ENCODE measurements at places on chromosomes 5 and 9.

- DNase-seq, result no peak
These were observed 27.9 kb downstream of the IPPK start for GRCh38 chr9:92642041-92642451.

GRCh38 chr5:78317515-78317914, 23.0 kb upstream of the AP3B1 start:
- no peak for DNase-seq

DNA sequence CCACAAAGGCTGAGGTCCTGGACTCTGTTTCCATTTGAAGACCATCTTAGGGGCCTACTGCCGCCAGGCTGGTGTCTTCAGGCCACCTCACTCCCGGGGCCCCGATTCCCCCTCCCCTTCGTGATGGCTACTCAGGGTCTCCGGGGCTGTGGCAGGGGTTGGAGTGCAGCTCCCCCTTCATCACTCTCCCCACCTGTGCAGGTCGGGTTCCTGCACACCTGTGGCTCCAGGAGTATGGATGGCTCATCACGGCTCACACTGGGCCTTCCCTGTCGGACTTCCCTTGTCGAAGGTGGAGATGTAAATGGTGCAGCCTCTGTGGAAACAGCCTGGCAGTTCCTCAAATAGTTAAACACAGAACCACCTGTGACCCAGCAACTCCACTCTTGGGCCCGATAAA, 11.9 kb downstream of the LCN9 start:
- no peak for DNase-seq

- DNase-seq, result no peak
These were observed 12.4 kb downstream of the ACSL6 start for GRCh38 chr5:131999041-131999440.

DNA sequence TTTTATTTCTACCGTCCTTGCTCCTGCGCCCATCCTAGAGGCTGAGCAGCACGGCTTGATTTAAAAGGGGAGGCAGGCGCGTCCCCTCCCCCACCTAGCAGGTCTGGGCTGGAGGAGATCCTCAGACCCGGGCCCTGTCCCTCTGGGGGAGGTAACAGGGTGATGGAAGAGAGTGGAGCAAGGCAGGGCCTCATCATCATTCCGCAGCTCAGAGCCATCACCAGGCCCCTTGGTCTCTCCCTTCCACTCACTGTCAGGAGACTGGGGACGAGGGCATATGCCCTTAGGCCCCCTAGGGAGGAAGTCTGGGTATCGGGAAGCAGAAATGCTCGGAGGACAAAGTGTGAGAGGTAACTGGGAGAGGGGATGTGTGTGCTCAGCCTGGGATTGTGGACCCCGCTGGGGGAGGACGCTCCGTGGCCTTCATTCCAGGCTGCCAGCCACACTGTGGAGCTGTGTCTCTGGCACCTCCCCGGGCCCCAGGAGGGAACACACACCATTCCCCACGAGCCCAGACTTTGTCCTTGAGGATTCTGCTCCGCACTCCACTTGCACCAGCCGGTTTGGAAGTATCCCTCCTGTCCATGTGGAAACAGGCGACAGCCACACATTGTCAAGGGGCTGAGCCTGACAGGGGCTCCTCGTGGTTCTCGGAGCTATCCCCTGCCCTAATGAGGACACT, 761 bp downstream of the REEP2 start:
- no peak for DNase-seq

GRCh38 chr5:81256766-81257165, 23.6 kb downstream of the CKMT2 start:
- no peak for DNase-seq

GRCh38 chr5:16681876-16682275, 65.1 kb upstream of the RETREG1 start:
- no peak for DNase-seq

GRCh38 chr5:180433032-180433422, 61.2 kb upstream of the CNOT6 start:
- no peak for DNase-seq

GRCh38 chr5:6328173-6328572, 50.2 kb downstream of the MED10 start:
- DNase-seq, result no peak

GRCh38 chr9:89046832-89047231, 55.6 kb downstream of the S1PR3 start:
- DNase-seq, result no peak

GRCh38 chr5:153517241-153517611, 26.8 kb downstream of the GRIA1 start:
- DNase-seq, result no peak

- no peak for DNase-seq
These were observed 181.3 kb downstream of the CAVIN4 start for GRCh38 chr9:100759215-100759614.

DNA sequence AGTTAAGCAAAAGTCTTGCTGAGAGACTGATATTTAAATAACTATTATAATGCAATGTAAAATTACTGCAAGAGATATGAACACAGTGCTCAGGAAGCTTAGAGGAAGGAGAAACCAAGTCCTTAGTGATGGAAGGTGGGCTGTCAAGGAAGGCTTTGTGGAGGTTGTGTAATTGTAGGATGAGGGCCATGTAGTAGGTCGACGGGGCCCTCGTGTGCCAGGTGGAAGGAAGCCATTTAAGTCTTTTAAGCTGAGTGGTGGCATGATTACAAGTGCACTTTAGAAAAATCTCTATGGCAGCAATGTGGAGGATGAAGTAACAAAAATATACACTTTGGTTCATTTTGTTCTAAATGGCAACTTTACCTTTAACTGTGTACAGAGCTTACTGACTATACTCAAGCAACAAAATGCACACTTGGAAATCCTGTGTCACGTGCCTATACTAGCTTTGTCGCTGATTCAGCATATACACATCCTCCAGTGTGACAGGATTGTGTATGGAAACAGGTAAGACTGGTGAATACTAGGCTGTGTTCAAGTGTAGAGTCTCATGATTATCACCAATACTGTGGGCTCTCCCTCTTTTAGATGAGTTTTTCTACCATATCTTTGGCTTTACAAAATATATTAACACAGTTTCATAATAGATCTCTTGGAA, 78.6 kb downstream of the TMC1 start:
- DNase-seq, result no peak

GRCh38 chr9:137300567-137301080, 1.4 kb downstream of the NRARP start:
- no peak for DNase-seq

GRCh38 chr5:12614608-12615007, 710.4 kb upstream of the CTNND2 start:
- no peak for DNase-seq

DNA sequence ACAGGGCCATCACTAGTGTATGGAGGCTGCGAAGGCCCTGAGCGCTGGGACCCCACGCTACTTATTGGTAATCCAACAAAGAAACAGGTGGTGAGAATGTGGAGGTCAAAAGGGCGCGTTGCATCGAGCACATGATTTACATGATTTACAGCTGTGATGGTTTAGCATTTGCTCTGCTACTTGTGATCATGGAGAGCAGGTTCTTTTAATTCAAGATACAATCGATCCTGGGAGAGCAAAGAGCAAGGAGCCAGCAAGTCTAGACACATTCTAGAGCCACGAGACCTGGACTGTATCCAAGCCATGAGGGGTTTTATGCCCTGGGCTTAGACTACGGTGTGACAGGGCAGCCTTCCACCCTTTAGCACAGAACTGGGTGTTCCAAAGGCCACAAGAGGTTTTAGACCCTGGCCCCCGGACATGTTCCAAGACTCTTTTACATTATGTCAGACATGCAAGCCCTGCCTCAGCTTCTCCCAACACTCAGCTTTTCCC, 47.0 kb upstream of the CLK4 start:
- DNase-seq, result no peak

GRCh38 chr9:135222881-135223760, 135.7 kb downstream of the OLFM1 start:
- DNase-seq, result no peak

GRCh38 chr5:170142196-170142595, 36.5 kb downstream of the FOXI1 start:
- DNase-seq, result no peak

- peak; percentile 55 for DNase-seq
These were observed 153.3 kb upstream of the ERCC6L2 start for GRCh38 chr9:95722141-95722540.

GRCh38 chr5:1879292-1880263, 3.1 kb downstream of the IRX4 start:
- DNase-seq, result no peak

DNA sequence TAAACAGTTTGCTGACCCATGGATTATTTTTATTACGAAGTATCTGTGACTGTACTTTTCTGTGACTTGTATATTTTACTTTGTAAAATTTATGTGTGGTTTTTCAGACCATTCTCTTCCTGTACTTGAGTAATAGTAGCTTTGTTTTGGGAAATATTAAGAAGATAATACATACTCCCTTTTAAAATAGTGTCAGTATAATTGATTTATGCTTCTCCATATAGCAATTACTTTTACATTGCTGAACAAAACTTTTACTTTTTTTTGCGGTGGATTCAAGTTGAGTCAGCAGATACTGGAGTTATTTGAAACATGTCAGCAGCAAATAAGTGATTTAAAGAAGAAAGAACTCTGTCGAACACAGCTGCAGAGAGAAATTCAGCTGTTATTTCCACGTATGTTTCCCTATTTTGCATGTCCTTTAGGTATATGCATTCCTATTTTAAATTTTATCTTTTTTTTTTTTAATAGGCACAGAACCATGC, 28.4 kb downstream of the TENT2 start:
- no peak for DNase-seq

DNA sequence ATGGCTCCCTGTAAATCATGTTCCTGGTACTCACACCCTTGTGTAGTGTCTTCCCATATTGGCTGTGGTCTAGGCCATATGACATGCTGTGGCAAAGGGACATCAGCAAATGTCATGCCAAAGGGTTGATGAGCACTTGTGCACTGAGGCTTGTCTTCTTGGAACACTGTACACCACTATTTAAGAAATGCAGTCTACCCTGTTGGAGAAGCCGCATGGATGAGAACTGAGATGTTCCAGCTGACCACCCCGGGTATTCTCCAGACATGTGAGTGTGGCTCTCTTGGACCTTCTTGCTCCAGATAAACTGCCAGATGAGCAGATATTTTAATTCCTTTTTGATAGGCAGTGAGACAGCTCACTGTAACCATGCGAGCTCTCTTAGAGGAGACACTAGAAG, 20.5 kb upstream of the NPR3 start:
- DNase-seq, result no peak

- no peak for DNase-seq
These were observed 32.9 kb downstream of the FCHO2 start for GRCh38 chr5:72988769-72989168.

GRCh38 chr5:149046196-149046829, 16.5 kb downstream of the SH3TC2 start:
- DNase-seq, result no peak

GRCh38 chr9:136858452-136858843, 6.3 kb downstream of the MAMDC4 start:
- no peak for DNase-seq

DNA sequence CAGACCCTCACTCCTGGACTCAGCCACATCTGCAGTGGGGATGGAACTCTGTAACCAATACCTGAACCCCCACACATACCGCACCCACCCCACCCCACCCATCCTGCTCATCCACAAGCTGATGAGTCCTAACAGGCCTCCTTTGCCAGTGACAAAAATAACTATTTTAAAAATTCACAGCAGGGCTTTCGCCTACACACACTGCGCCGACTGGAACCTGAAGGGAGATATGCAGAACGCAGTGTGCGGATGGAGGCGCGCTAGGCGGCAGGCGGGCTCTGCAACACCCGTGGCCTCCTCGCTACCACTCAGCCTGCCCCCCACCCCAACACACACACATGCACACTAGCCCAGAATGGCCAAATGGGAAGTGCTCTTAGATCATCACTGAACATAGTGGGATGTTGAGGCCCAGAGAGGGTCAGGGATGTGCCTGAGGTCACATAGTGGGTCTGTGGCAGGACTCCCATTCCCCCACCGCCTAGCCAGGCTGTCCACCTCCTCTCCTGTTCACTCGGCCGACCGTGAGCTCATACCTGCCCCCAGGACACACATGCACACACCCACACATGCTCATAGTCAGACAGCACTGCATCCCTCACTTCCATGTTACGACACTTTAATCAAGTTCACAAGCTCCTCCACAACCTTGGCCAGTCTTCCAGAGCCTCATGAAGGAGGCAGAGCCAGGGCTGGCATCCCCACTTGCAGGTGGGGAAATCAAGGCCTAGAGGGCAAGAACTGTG, 6.3 kb upstream of the CAMK2A start:
- DNase-seq, result no peak

- DNase-seq, result no peak
These were observed 83.4 kb upstream of the SMIM23 start for GRCh38 chr5:171702135-171702770.

DNA sequence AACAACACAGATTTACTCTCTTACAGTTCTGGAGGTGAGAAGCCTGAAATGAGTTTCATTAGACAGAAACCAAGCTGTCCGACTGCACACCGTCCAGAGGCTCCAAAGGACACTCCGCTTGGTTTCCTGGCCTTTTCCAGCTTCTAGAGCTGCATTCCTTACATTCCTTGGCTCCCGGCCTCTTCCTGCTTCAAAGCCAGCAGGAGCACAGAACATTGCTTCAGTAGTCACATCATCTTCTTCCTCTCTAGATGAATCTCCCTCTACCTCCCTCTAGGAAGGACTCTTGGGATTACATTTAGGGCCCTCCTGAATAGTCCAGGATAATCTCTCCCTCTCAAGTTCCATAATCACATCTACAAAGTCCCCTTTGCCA, 213.3 kb downstream of the CDK5RAP2 start:
- DNase-seq, result no peak

GRCh38 chr9:4798281-4799032, 5.7 kb downstream of the RCL1 start:
- DNase-seq, result no peak

DNA sequence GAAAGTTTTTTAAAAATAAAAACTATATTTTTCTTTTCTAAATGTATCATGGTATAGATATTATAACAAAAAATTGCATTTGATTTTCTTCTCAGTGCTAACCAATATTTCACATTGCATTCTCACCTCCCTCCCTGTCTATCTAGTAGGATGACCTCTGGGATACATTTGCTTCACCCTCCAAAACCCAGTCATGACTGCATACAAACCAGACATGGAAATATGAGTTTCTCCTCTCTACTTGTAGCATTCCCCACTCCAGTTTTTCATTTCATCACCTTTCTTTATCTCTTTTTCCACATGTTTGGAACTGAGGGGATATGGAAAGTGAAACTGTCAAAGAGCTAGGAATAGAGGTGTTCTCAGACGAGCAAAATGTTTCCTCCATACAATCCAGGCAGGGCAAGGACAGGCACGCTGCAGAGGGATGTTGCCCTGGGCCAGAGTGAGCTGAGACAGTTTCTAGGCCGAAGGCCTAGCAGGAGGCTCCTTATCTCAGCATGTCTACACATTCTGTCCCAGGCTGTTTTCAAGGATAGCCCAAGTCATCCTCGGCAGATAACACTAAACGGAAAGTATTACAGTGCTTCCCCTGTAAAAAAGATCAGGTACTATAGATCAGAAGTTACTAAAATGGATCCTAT, 46.7 kb downstream of the MEF2C start:
- no peak for DNase-seq

- DNase-seq, result no peak
These were observed 10.7 kb downstream of the SLC25A25 start for GRCh38 chr9:128078504-128079434.

GRCh38 chr9:136903041-136903554, 16.8 kb downstream of the TRAF2 start:
- no peak for DNase-seq

All from NCI-H1092 (cell line).